ENCODE measurements at places on chromosomes 3 and 15.

DNA sequence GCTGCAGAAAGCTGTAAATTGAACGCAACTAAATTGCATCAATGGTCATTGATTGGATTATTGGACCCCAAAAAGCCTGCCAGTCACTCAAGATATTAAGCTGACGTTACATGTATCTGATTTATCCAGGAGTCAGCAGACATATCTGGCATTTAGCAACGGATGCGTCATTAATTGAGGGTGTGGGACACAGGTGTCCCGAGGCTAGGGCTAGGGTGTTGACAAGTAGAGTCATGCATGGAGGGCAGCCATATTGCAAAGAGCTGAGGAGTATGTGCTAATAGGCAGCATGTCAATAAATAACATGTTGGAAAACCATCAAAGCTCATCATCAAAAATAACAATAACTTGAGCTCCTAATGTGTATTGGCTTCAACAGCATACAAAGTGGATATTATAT is 234.5 kb upstream of the GOLGA6L4 start:
- DNase-seq, result no peak

DNA sequence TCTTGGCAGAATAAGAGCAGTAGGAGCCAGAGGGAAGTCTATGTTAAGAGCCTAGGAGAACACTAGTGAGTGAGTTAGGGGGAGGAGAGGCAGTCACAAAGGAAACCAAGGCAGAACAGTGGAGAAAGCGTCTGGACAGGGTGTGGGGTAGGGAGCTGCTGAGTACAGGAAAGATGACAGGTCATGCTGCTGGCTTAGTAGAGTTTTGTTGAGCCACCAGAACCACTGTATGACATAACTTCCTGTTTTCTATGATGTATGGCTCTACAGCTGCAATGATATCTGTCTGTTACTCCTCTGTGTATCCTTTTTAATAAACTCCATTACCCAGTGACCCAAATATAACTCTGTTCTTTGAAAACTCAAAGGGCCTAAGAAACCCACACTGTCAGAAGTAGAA is 10.6 kb upstream of the STT3B start:
- DNase-seq, result no peak

GRCh38 chr3:105800320-105800719 is 68.5 kb downstream of the CBLB start:
- DNase-seq, result no peak

DNA sequence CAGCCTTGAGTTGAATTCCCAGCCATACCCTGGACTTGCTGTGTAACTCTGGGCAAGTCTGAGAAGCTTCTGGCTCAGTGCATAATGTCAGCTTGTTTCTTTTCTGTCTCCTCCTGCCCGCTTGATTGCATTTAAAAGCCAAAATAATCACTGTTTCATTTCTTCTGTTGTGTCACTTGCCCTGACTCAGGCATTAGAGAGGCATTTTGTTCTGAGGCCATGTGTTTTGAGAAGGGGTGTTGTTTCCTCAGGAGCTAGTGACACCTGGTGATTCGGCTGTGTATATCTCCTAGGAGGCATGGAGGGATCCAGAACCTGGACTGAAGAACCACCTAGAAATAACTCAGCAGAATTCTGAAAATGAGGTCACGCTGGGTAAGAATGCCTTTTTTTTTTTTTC is 16.0 kb downstream of the WDR73 start:
- no peak for DNase-seq

DNA sequence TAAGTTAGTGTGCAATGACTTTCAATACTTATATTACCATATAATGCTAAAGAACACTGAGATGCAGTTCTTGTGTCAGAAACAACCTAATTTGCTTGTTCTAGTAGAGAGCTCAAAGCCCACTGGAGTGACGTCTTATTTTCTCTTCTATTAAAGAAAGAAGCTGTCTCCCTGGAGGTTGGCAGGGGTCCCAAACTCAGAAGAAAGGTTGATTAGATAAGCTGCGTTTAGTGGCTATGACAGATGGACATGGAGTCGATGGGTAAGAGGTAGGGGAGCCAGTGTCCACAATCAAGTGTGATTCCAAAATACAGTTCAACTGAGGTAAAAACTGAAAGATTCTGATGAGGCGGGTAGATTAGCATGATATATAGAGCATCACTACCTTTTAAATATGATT is 363.6 kb downstream of the NLGN1 start:
- no peak for DNase-seq

- DNase-seq, result peak; percentile 34
These were observed 4.8 kb downstream of the SCG5 start for GRCh38 chr15:32646291-32646690.

- no peak for DNase-seq
These were observed 19.5 kb downstream of the NFKBIZ start for GRCh38 chr3:101868534-101869464.

- DNase-seq, result no peak
These were observed 39.1 kb upstream of the CMTM7 start for GRCh38 chr3:32352563-32352962.

DNA sequence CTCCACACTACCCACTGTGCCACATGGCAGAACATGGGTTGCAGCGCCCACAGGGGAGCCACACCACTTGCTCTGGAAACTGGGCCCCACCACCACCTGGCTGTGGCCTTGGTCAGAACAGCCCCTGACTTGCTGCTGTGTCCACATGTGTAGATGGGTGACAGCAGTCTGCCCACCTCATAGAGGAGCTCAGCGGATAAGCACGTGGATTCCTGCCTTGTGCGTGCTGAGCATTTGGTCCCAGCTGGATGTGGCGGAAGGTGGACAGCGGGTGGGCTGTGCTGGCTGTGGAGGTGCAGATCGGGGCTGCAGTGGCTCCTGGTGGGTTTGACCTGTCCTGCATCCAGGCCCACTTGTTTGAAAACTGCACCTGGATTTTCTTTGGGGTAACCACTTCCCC is 6.0 kb upstream of the PLXNA1 start:
- no peak for DNase-seq

GRCh38 chr3:171940151-171940649 is 97.1 kb downstream of the TMEM212 start:
- no peak for DNase-seq
